Fibroblast of skin of back (primary cell): ENCODE measurements at places on chromosomes 6 and 20.
A peak's percentile ranks its signal among the peaks of the same experiment; 100 is the strongest.

DNA sequence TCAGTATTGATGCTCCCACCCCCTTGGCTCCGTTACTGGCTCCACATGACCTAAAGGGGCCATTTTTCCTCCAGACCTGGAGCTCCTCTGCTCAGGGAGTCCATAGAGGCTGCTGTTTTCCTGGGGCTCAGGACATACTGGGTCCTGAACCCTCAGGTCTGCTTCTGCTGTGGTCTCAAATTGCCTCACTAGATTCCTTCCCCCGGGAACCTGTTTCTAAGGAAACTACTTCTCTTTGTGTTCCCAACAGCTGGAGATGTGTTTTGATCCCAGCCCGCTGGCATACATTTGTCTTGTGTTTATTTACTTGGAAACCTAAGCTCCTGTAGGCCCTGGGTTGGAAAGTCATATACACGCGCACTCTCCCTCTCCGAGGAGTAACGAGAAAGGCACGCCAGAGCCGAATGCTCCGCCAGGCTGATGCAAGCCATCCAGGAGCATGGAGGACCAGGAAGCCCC, 222.8 kb downstream of the UST start:
- DNase-seq, result peak; percentile 83

GRCh38 chr20:57558614-57559288, 2.2 kb upstream of the PCK1 start:
- DNase-seq, result no peak

- DNase-seq, result no peak
These were observed 59.4 kb downstream of the GINS1 start for GRCh38 chr20:25466846-25467245.

DNA sequence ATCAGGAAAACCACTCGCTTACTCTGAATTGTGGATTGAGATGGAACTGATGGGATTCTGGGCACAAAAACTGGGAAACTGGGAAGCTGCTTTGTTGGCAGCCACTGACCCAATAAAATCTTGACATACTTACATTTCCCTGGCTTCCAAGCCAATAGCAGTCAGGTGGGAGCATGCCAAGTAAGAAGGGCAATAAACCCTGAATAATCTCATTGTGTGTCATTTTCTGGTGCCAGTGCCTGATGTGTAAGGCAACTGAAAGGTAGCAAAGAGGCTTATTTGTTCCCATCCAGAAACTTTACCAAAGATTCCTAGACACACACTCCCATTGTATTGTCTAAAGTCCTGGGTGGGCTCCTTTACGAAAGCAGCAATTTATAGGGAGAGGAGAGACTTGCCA, 93.2 kb downstream of the TBX18 start:
- no peak for DNase-seq

- DNase-seq, result no peak
These were observed 51.0 kb upstream of the CD93 start for GRCh38 chr20:23136893-23137745.

DNA sequence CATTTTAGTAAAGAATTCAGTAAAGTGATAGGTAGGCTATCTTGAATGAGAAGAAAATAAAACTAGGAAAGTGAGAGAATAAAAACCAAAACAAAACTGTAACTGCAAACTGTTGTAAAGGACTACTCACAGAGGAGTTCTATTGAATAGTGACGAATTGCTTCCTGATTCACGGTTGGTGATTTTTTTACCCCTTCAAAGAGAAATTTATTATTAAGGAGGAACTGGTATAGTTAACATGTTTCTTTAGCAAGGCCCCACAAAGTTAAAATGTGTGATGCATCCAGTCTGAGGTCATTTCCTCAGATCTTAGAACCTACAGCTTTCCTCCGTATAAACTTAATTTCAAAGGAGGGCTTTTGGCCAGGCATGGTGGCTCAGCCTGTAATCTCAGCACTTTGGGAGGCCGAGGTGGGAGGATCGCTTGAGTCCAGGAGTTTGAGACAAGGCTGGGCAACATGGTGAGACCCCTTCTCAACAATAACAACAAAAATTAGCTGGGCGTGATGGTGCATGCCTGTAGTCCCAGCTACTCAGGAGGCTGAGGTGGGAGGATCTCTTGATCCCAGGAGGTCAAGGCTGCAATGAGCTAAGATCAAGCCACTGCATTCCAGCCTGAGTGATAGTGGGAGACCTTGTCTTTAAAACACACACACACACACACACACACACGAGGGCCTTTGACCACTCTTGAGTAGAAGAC, 8.3 kb downstream of the PRDM1 start:
- DNase-seq, result no peak
